ENCODE measurements at places on chromosomes 7 and 10. TPM values are rescaled to one million over a fixed set of nuclear protein-coding genes. Genes with fewer than 3 reads are reported as not detected.

- no peak overlapping the region for H3K4me3 ChIP-seq
- no peaks in the 10 kb centered on the region for H3K36me3 ChIP-seq
- no peaks in the 10 kb centered on the region for H3K4me1 ChIP-seq
- no peak overlapping the region for H3K27ac ChIP-seq
- no peak for DNase-seq
These were observed 30.4 kb upstream of the UCN3 start for GRCh38 chr10:5334196-5334880.

DNA sequence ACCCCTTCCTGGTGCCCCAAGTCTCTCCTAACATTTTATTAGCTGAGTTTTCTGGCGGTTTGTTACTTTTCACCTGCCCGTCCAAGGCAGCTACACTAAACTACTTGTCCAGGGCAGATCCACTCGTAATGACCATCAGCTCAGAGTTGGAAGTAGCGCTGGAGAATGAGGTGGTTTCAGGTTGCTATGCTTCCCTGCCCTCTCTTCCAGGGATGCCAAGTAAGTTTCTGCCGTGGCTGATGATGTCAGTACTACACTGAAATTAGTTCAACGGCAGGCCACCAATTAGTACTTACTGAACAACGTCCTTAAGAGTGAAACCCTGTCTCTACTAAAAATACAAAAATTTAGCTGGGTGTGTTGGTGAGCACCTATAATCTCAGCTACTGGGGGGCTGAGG, 55.2 kb downstream of the DIP2C start:
- H3K27ac ChIP-seq: peak overlapping the region; percentile 96
- no peaks in the 10 kb centered on the region for H3K36me3 ChIP-seq

DNA sequence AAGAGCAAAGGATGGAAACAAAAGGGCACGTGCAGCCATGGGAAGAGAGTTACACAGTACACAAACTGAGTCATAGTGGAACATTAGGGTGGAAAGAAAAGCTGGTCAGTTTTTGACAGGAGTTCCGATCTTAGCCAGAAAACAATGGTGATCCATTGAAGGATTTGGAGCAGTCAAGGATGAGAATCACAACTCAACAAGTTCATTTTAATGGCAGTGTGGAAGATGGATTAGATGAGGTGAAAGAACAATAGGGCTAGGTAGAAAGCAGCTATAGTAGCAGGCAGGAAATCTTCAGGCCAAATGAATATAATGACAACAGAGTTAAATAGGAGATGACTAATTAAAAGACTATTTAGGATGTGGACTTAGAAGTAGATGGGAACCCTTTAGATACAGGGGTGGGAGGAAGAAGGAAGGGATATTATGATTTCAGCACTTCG, 136.3 kb downstream of the DOCK4 start:
- no peaks in the 10 kb centered on the region for H3K27me3 ChIP-seq
- H3K4me3 ChIP-seq: no peak overlapping the region
- H3K27ac ChIP-seq: no peak overlapping the region
- no peaks in the 10 kb centered on the region for H3K4me1 ChIP-seq
- H3K36me3 ChIP-seq: no peaks in the 10 kb centered on the region

DNA sequence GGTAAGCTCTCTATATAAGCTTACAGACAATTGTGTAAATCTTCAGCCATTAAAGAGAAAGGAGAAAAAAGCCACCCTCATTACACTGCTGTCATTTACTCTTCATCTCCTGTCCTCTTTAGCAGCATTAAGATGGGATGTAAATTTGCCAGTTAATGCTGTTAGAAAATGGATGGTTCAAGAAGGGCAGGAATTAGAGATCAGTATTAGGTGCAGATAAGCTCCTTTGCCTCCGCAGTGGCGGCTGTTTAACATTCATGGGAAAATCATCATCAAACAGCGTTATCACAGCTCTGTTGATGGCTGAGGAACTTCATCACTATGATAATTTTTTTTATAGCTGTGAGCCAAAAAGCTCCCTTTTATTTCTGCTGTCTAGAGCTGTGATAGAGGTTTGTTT, 61.8 kb upstream of the FAM204A start:
- no peaks in the 10 kb centered on the region for H3K36me3 ChIP-seq
- H3K27me3 ChIP-seq: no peaks in the 10 kb centered on the region
- no peak overlapping the region for H3K4me3 ChIP-seq
- H3K27ac ChIP-seq: no peak overlapping the region

GRCh38 chr10:132503581-132504421, 33.8 kb upstream of the INPP5A start:
- H3K36me3 ChIP-seq: no peaks in the 10 kb centered on the region
- H3K27ac ChIP-seq: no peak overlapping the region
- peaks cover 15% of the 10 kb centered on the region for H3K4me1 ChIP-seq
- DNase-seq: no peak

GRCh38 chr10:92965314-92965713, 95.3 kb upstream of the CYP26C1 start:
- H3K4me3 ChIP-seq: no peak overlapping the region
- no peaks in the 10 kb centered on the region for H3K27me3 ChIP-seq
- H3K4me1 ChIP-seq: peaks cover 6% of the 10 kb centered on the region

Gene PRKRIP1
- 31.8 TPM for total RNA-seq

DNA sequence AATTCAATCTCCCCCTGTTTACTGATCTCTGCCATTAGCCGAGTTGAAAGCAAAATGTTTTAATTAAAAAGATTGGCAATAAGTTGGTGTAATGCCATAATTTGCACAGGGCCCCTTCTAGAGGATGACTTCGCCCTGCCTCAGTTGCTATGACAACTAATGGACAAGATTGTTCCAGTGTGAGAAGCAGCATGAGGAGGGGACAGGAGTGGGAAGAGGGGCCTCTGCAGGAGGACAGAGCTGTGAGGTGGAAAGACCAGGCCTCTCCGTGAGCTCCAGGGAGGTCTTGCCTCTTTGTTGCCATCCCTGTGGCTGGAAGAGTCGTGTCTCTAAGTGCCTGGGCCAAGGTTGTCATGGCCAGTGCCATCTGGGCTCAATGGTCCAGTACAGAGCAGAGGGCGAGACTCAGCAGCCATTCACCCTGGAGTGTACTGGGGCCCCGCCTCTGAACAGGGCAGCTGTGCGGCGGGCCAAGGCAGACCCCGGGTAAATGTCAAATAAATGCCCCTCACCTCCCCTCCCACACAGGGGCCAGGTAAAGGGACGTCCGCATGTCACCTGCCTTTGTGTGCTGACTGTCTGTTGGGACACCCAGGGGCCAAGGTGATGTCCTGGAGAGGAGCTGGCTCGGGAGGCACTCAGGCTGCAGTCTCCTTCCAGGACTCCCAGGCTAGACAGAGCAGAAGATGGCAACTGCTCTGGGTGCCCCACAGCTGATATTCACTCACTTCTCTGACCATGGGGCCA, 97.0 kb upstream of the RET start:
- no peak overlapping the region for H3K4me3 ChIP-seq
- no peaks in the 10 kb centered on the region for H3K4me1 ChIP-seq
- no peaks in the 10 kb centered on the region for H3K36me3 ChIP-seq
- no peak overlapping the region for H3K27ac ChIP-seq
- DNase-seq: no peak

DNA sequence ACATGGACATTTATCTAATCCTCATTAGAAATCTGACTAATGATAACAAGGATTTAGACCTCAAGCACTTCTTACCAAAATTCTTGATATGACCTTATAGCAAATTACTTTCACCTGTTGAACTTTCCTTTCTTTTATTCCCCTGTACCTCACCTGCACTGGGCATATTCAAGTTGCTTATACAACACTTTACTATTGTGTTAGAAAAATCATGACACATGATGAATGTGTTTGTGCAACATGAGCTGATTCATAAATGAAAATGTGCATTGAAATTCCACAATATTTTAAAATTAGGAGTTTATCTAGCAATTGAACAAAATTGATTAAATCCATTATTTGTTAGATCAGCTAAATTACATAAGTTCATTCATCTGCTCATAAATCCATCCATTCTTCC, 160.6 kb downstream of the CFTR start:
- H3K4me1 ChIP-seq: no peaks in the 10 kb centered on the region
- DNase-seq: no peak
- no peak overlapping the region for H3K27ac ChIP-seq
- H3K36me3 ChIP-seq: no peaks in the 10 kb centered on the region

Gene AZGP1
- total RNA-seq: 1.6 TPM

DNA sequence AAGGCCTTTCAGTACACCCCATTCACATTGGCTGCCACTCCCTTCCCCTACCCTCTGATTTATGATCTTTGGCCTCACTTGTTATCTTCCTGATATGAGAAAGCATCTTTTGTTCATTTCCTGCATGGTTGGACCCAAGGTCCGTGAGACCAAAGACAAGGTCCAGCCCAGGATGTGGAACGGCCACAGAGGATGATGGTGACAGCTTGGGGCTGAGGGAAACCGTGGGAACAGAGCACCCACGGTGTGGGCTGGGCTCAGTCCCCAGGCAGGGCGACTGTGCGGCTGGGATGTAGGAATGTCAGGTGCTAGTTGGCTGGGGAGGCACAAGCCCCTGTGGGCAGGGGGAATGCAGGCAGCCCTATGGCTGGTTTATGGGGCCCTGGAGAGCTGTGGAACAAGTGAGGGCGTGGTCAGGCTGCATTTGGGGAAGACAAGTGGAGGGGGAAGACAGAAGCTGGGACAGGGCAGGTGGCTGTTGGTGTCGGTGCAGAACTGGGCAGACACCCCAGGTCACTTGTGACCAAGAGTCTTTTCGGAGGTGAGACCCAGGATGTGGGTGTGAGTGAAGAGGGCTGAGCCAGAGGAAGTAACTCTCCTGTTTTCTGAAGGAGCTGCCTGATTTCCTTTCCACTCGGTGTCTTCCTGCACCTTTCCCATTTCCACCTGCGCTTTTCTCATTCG, 51.7 kb upstream of the IGFBP3 start:
- peaks cover 10% of the 10 kb centered on the region for H3K4me1 ChIP-seq
- no peak overlapping the region for H3K27ac ChIP-seq
- no peaks in the 10 kb centered on the region for H3K36me3 ChIP-seq
- H3K4me3 ChIP-seq: no peak overlapping the region
- DNase-seq: no peak

Gene LIPN
- total RNA-seq: not detected

DNA sequence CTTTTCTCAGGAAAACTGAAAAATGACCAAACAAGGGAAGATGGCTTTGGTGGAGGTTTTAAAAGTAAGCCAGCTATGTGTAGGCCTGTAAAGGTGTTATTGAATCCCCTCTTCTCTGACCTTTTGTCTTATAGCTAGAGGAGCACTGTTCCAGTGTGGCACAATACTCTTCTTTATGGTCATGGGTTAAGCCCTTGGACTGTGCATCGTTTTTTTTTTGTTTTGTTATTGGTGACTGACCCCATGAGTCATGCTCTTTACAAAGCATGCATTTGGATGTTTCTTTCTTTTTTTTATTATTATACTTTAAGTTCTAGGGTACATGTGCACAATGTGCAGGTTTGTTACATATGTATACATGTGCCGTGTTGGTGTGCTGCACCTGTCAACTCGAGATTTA, 19.6 kb upstream of the FAM25A start:
- no peaks in the 10 kb centered on the region for H3K36me3 ChIP-seq
- no peaks in the 10 kb centered on the region for H3K27me3 ChIP-seq
- no peak overlapping the region for H3K27ac ChIP-seq
- no peaks in the 10 kb centered on the region for H3K4me1 ChIP-seq
- H3K4me3 ChIP-seq: no peak overlapping the region
